ENCODE measurements at places on chromosomes 3 and 15. TPM values are rescaled to one million over a fixed set of nuclear protein-coding genes. Genes with fewer than 3 reads are reported as not detected.

The MYH15 gene
- under 0.01 TPM for total RNA-seq

The MAGI1 gene
- 20.7 TPM for total RNA-seq

The KLHL6 gene
- not detected for total RNA-seq

The ECE2 gene
- total RNA-seq, result not detected

Data from fibroblast of villous mesenchyme (primary cell).